Melanocyte of skin (primary cell): ENCODE measurements at places on chromosomes 12 and 14. TPM values are rescaled to one million over a fixed set of nuclear protein-coding genes. Genes with fewer than 3 reads are reported as not detected.

ZNF10 gene
- total RNA-seq = 6.9 and 8.4 TPM in 2 replicates

PLEKHH1 gene
- 53.3 and 57.4 TPM in 2 replicates for total RNA-seq

GPN3 gene
- 27.0 and 30.7 TPM in 2 replicates for total RNA-seq

FAM181A gene
- total RNA-seq = not detected in 2 replicates

MYO1A gene
- under 0.01 and 0.15 TPM in 2 replicates for total RNA-seq

CPNE6 gene
- total RNA-seq = not detected in 2 replicates

SNRNP35 gene
- total RNA-seq = 11.7 and 16.0 TPM in 2 replicates

FSCB gene
- under 0.01 and 0.31 TPM in 2 replicates for total RNA-seq

STAC3 gene
- 0.33 TPM in 1 of 2 replicates, not detected in the other for total RNA-seq

RIMBP2 gene
- not detected in 2 replicates for total RNA-seq

ITGB7 gene
- total RNA-seq = 4.1 and 5.8 TPM in 2 replicates

LRRC9 gene
- total RNA-seq = not detected in 2 replicates

VTI1B gene
- 36.5 and 57.8 TPM in 2 replicates for total RNA-seq

MAP1LC3B2 gene
- not detected in 2 replicates for total RNA-seq

OR4K13 gene
- total RNA-seq = not detected in 2 replicates

KCNK13 gene
- total RNA-seq = 0.46 and 0.67 TPM in 2 replicates

CLBA1 gene
- 9.6 and 10.0 TPM in 2 replicates for total RNA-seq

RND1 gene
- total RNA-seq = 0.33 TPM in 1 of 2 replicates, not detected in the other

TCTN2 gene
- 28.4 and 34.8 TPM in 2 replicates for total RNA-seq

ASCL1 gene
- not detected in 2 replicates for total RNA-seq

ZNF641 gene
- 10.3 and 10.9 TPM in 2 replicates for total RNA-seq

TDRD9 gene
- total RNA-seq = 0.33 and 1.2 TPM in 2 replicates

CMA1 gene
- not detected in 2 replicates for total RNA-seq

BMAL2 gene
- 1.1 and 1.4 TPM in 2 replicates for total RNA-seq

MIP gene
- not detected in 2 replicates for total RNA-seq

HOXC13 gene
- not detected in 2 replicates for total RNA-seq

ERO1A gene
- 60.6 and 78.5 TPM in 2 replicates for total RNA-seq

TMEM229B gene
- total RNA-seq = 24.0 and 33.8 TPM in 2 replicates

NFE2 gene
- total RNA-seq = not detected in 2 replicates

ASB2 gene
- total RNA-seq = 1.5 and 3.1 TPM in 2 replicates

HOXC9 gene
- 5.7 and 6.6 TPM in 2 replicates for total RNA-seq

IRAK3 gene
- total RNA-seq = 9.0 and 9.4 TPM in 2 replicates

ZC3H10 gene
- 8.9 and 9.5 TPM in 2 replicates for total RNA-seq

ANO2 gene
- total RNA-seq = not detected in 2 replicates

VCPKMT gene
- total RNA-seq = 6.0 and 7.6 TPM in 2 replicates

POTEG gene
- not detected in 2 replicates for total RNA-seq

MYO1H gene
- total RNA-seq = not detected in 2 replicates

PROX2 gene
- not detected in 2 replicates for total RNA-seq

LRRC10 gene
- total RNA-seq = not detected in 2 replicates

TRPV4 gene
- 1.2 and 1.3 TPM in 2 replicates for total RNA-seq

GYS2 gene
- not detected in 2 replicates for total RNA-seq

KERA gene
- not detected in 2 replicates for total RNA-seq

TGM1 gene
- total RNA-seq = 0.34 and 2.2 TPM in 2 replicates

PMCH gene
- 0.34 TPM in 1 of 2 replicates, not detected in the other for total RNA-seq

NTN4 gene
- total RNA-seq = 0.33 TPM in 1 of 2 replicates, not detected in the other

RNU4-1 gene
- total RNA-seq = under 0.01 TPM in 2 replicates

SLC6A12 gene
- 2.2 and 3.8 TPM in 2 replicates for total RNA-seq

BIN2 gene
- total RNA-seq = not detected in 2 replicates

RIN3 gene
- 15.1 and 19.6 TPM in 2 replicates for total RNA-seq

P2RX7 gene
- total RNA-seq = 38.5 and 48.0 TPM in 2 replicates

WNT1 gene
- not detected in 2 replicates for total RNA-seq

EFS gene
- total RNA-seq = 0.77 and 1.3 TPM in 2 replicates

FAIM2 gene
- under 0.01 and 0.36 TPM in 2 replicates for total RNA-seq
